ENCODE measurements at places on chromosomes 11 and 22. TPM values are rescaled to one million over a fixed set of nuclear protein-coding genes. Genes with fewer than 3 reads are reported as not detected.

Gene APOL6
- total RNA-seq = 29.4 TPM

Gene SLC35F2
- 9.9 TPM for total RNA-seq

DNA sequence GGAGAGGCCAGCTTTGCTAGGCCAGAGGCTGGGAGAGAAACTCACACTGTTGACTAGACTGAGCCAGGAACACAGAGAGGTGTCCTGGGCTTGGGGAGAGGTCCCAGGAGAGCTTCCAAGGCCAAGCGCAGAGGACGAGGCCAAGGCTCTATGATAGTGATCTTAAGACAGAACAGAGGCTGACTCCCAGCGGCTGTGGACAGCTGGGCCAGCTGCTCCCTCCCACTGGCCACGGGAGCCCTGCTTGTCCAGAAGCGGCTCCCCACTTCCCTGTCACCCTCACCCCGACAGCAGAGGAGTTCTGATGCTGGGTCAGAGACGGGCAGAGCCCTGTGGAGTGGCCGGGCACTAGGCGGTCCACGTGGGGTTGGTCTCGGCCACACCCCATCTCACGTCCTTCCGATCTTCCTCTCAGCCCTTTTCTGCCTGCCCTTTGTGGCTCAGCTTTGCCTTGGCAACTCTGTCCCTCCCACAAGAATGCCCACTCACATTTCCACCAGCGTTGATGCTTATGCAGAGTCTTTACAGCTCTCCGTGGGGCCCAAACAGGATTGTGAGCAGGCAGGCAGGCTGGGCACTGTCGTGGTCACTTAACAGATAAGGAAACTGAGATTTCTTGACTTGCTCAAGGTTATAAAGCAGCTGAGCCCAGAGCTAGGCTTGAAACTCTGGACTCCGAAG lies 68.2 kb downstream of the FBXO7 start:
- DNase-seq = peak; percentile 7

GRCh38 chr11:33694346-33695050 lies 6.1 kb downstream of the C11orf91 start:
- DNase-seq = no peak
